ENCODE measurements at places on chromosomes 5 and 9.

DNA sequence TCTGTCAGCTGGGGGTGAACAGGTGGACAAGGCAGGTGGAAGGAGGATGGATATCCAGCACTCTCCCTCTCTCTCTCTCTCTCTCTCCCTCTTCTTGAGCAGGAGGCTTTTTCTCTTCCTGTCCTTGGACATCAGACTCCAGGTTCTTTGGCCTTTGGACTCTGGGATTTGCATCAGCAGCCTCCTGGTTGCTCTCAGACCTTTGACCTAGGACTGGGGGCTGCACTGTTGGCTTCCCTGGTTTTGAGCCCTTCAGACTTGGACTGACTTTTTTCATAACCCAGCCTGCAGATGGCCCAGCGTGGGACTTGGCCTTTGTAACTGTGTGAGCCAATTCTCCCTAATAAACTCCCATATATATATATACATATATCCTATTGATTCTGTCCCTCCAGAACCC lies 35.0 kb upstream of the SEMA4D start:
- DNase-seq = no peak

DNA sequence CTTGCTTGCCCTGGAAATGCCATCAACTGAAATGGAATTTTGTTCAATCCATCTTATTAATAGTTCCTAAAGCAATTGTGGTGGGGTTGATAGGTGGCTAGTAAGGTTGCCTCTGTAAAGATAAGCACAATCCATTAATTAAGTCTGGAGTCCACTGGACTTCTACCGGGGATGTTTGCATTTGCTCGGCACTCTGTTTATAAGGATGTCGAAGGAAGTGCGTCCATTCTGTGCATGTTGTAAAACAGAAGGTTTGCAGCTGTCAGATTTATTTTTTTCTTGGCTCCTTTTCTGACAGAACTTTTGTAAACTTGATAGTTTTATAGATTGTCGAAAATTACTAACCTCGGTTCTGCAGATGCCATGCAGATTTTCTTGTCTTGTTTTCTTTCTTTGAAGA lies 12.8 kb upstream of the TNFAIP8 start:
- DNase-seq = no peak

DNA sequence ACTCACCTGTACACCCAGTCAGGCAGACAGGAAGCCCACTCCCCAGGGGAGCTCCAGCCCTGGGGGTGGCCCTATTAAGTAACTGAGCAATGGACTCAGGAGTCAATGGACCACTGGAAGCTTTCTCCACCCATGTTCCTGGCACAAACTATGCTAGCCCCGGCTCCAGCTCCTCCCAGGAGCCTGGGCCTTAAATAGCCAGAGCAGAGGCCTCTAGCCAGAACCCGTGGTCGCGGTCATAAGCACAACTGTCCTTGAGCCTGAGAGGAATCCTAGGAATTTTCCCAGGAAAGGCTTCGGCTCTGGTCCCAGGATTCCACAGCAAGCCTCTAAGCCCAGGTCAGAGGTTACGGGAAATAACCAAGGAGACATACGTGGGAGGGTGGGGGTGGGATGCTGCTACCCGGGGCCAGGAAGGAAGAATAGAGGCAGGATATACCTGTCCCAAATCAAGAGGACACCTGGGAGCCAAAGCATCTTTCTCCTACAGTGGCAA lies 5.5 kb downstream of the SEPTIN8 start:
- DNase-seq = no peak

- DNase-seq = no peak
These were observed 17.1 kb upstream of the TOR1B start for GRCh38 chr9:129785866-129786265.

DNA sequence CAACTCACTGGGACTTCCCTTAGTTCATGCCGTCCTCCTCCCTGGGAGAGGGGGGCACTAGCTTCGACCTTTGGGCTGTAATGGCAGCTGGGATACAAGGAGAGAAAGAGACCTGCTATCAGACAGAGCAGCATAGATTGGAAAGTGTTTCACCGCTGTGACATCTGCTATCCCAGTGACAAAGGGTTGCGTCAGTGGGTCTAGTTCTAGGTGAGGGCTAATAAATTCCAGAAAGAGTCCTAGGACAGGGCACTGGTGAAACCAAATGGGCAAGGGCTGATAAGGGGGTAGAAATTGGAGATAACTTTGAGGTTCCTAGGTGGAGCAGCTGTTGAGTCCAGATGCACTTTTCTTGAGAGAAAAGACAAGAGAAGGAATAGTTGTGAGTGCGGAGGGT lies 62.5 kb downstream of the RASGRF2 start:
- DNase-seq = no peak

GRCh38 chr5:83472508-83473345 lies 1.2 kb downstream of the VCAN start:
- no peak for DNase-seq

DNA sequence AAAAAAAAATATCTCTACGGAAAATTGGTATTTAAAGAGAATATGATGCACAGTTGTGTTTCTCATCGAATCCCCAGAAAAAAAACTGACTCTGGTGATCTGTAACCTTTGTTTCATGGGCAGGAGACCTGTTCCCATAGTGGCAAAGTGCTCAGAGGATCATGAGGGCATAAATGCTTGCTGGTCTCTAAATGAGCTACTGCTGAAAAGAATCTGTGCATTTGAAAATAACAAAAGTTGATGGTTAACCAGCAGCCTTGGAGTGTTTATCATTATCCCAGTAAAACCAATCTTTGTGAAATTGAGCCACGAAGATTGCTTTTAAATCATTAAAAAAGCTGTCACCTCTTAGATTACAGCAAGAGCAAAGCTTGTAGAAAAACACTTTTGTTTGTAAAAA lies 775.4 kb downstream of the MTRR start:
- no peak for DNase-seq

DNA sequence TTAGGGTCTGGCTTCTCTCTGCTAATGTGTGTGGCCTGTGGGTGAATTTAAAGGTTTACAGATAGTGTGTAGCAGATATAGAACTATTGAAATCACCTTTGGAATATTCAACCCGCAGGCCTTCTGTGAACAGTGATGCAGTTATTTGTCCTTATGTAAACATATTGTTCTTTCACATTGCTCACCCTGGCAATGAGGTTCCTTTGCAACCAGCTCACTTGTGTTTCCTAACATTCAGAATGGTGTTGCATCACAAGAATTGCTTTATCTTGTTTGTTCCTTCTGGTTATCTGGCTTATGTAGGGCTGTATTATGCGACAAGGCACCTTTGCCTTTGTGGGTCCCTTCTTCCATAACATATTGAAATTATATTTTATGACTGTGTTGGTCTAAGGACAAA lies 370.3 kb downstream of the NNT start:
- DNase-seq = no peak

- no peak for DNase-seq
These were observed 119.6 kb upstream of the S1PR3 start for GRCh38 chr9:88871669-88872068.

DNA sequence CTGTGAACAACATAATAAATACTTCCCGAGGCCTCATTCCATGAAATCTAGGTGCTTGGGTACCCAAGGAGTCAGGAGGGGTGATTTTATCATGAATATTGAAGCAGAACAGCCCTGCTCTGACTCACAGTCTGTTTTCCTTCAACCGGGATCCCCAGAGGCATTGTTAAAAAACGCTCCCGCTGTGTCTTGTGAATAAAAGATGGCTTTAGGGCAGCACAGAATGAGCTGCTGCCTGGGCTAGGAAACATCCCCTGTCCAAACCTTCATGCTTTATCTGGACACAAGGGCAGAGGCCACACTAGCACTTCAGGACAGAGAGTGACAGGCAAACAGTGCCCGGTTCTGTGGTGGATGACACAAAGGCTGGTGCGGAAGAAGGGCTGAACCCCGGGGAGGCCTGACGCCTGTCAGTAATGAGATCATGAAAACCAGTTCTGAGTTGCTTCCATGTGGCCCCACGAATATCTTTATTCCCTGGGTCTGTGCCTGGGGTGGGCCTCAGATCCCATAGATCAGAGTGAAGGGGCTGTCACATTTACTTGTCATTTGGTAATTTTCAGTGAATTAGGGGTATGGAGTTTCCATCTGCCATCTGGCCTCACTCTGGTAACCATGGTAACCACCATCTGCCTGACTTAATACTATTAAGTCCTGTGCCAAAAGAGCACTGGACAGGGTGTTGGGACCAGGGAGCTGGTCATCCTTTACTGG lies 2.6 kb downstream of the IGFBPL1 start:
- DNase-seq = no peak

GRCh38 chr5:109192027-109192426 lies 217.7 kb downstream of the PJA2 start:
- DNase-seq = no peak

- DNase-seq = no peak
These were observed 1.8 kb downstream of the GSN start for GRCh38 chr9:121269642-121270254.

DNA sequence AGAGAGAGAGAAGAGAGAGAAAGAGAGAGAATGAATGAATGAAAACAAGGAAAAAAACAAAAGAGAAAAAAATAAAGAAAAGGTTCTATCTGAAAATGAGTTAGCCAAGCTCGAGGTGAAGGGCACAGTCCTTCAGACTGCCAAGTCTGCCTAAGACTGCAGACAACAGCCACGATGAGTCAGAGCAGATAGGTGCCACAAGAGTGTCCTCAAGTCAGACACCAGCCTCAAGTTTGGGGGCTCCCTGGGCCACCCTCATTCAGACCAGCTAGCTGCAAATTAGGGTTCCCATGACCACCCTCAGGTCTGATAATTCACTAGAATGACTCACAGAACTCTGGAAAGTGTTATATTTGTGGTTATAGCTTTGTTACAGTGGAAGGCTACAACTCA lies 13.9 kb upstream of the HABP4 start:
- no peak for DNase-seq

DNA sequence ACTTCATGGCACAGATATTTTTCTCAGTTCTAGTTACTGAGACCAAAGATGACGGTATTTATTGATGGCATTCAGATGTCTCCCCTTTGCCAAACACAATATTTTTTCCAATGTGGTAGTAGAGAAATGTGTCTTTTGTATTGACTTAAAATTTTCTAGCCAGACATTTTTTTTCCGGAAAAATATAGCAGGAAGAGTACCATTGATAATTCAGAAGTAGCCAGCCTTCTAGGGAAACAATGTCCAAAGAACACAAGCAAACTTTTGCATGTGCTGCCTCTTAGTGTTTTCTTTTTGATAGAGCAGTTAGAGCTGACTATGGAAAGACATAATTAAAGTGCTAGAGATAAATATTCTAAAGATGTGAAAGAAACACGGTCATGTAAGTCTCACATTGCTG lies 231.4 kb downstream of the MARCHF11 start:
- DNase-seq = no peak

GRCh38 chr5:110476164-110476563 lies 250.3 kb downstream of the TMEM232 start:
- DNase-seq = no peak

- no peak for DNase-seq
These were observed 28.2 kb downstream of the NMUR2 start for GRCh38 chr5:152376886-152377285.

GRCh38 chr5:39717176-39717897 lies 292.6 kb upstream of the DAB2 start:
- DNase-seq = no peak

- DNase-seq = no peak
These were observed 87.0 kb downstream of the ZNF618 start for GRCh38 chr9:113963017-113963620.

DNA sequence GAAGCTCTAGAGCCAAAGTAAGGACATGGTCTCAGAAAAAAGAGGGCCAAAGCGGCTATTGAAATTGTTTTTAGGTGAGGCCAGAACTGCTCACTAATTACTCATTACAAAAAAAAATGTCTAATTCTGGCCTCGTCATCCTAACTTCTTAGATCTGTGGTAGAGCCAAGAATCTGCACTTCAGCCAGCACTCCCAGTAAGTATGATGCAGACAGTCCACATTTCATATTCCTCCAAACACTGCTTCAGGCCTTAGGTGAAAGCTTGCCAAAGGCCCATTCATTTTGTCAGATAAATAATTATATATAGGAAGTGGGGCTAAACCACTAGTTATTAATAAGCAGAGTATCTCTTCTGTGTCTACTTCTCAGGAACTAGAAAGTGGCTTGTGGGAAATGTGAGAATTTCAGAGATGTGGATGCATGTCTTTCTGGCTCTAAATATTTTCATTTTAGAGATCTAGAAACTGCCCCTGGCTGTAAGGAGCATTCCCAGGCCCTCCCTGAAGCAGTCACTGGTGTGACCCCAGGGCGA lies 554.0 kb downstream of the TLE4 start:
- no peak for DNase-seq

DNA sequence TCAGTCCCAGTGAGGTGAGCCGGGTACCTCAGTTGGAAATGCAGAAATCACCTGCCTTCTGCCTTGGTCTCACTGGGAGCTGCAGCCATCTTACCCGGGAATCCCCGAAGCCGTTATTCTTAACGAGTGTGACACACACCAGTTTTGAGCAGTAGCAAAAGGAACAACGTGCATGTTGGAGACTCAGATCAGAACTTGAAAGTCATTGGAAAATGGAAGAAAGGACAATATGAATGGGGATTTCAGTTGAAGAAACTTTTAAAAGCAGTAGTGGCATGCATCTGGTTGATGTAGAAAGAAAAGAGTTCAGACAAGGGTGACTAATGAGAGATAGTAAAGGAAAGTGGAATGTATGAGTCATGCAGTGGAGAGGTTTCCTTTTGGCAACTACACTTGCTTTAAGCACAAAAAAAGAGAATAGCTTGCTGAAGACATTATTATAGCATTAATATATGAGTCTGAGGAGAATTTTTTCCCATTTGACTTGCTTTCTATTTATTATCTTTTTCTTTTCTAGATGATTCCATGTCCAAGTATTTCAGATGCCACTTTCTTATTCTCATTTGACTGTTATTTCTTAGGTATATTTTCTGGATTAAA lies 44.4 kb upstream of the ANKDD1B start:
- no peak for DNase-seq

DNA sequence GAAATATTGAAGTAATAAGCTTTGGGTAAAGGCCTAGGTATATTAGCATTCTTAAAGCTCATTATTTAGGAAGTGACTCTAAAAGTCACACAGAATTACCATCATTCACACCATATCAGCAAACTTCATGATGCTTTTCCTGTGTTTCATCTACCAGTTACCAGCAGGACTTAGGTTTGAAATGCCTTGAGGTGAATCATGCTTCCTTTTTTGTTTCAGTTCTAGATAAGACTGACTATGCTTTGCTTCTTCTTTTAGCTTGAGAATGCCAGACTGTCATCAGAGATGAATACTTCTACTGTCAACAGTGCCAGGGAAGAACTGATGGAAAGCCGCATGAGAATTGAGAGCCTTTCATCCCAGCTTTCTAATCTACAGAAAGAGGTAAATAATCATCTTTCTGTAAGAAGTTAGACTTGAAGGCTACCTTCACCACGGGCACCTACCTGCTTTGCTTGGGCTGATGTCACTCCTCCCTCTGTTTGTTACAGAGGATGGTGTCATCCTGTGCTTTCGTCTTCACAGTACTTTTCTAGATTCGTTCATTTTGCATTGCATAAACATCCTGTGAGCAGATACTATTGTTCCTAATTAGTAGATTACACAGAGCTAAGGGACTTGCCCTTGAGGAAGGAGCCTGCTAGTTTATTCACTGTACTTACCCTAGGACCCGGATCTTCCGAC lies 34.7 kb downstream of the LMNB1 start:
- DNase-seq = no peak
